ENCODE measurements at places on chromosomes 3 and 15. TPM values are rescaled to one million over a fixed set of nuclear protein-coding genes. Genes with fewer than 3 reads are reported as not detected.

DNA sequence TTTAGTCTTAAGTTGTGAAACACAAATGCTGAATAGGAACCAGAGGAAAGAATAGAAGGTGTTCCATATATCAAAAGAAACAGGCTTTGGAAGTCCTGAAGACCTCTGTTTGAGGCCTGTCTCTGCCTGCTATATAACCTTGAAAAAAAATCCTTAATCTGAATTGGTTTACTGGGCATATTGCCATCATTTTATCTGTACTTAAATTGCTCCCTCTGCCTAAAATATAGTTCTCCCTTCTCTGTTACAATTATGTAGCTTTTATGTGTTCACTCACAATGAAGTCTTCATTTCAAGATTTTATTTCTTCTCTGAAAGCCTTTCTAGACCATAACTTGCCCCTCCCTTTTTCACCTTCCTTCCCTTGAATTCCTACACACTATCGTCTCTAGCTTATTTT lies 21.2 kb downstream of the ARL13B start:
- H3K4me1 ChIP-seq = peaks cover 9% of the 10 kb centered on the region
- H3K27ac ChIP-seq = no peak overlapping the region
- H3K27me3 ChIP-seq = no peaks in the 10 kb centered on the region
- no peak overlapping the region for H3K4me3 ChIP-seq
- DNase-seq = no peak

- DNase-seq = no peak
- peaks cover 2% of the 10 kb centered on the region for H3K4me1 ChIP-seq
- no peak overlapping the region for H3K4me3 ChIP-seq
- H3K27me3 ChIP-seq = no peaks in the 10 kb centered on the region
- no peak overlapping the region for H3K27ac ChIP-seq
Observed at GRCh38 chr3:119457246-119457645, 6.2 kb downstream of the TMEM39A start.

GRCh38 chr15:85456798-85457197 lies 76.4 kb downstream of the AKAP13 start:
- H3K27ac ChIP-seq = no peak overlapping the region
- peaks cover 26% of the 10 kb centered on the region for H3K4me1 ChIP-seq
- H3K4me3 ChIP-seq = no peak overlapping the region
- no peaks in the 10 kb centered on the region for H3K27me3 ChIP-seq
- peaks cover 5% of the 10 kb centered on the region for H3K36me3 ChIP-seq

DNA sequence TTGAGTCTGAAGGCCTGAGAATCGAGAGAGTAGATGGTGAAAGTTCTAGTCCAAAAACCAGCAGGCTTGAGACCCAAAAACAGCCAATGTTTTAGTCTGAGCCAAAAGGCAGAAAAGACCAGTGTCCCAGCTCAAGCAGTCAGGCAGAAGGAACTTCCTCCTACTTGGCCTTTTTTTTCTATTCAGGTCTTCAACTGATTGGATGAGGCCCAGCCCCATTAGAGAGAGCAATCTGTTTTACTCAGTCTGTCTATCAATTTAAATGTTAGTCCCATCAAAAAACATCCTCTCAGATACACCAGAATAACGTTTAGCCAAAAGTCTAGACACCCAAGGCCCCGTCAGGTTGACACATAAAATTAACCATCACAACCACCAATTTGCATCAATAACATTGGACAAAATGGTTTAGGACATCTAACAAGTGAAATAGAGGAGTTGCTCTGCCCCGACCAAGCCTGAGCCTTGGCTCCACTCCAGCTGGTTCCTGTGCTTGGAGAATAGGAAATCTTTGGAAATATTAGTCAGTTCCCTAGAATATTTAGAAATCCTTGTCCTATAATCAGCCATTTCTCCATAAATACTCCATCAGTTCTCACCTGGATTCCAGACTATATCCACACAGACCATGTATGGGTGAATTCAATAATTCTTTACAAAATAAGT lies 51.4 kb upstream of the LIPC start:
- no peaks in the 10 kb centered on the region for H3K36me3 ChIP-seq
- H3K4me3 ChIP-seq = no peak overlapping the region
- peaks cover 4% of the 10 kb centered on the region for H3K4me1 ChIP-seq
- peaks cover 3% of the 10 kb centered on the region for H3K27me3 ChIP-seq

- no peak overlapping the region for H3K4me3 ChIP-seq
- no peaks in the 10 kb centered on the region for H3K36me3 ChIP-seq
- no peak for DNase-seq
- peaks cover 1% of the 10 kb centered on the region for H3K4me1 ChIP-seq
Observed at GRCh38 chr15:79399606-79400005, 32.5 kb upstream of the MINAR1 start.

DNA sequence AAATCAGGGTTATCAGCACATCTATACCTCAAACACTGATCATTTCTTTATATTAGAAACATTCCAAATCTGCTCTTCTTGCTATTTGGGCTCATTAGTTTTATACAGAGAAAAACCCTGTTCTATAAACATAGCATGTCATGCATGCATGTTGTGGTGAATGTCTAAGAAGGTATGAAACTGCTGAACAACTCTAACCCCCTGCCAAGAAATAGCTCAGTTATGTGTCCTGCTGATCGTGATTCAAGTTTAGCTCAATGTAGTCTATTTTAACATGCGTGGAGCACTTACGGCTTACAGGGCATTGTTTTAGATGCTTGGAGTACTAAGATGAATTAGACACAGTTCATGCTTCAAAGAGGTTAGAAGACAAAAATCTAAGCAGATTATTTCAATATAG lies 35.8 kb downstream of the MYH15 start:
- no peak overlapping the region for H3K4me3 ChIP-seq
- DNase-seq = no peak
- H3K4me1 ChIP-seq = peaks cover 30% of the 10 kb centered on the region
- H3K27ac ChIP-seq = no peak overlapping the region
- no peaks in the 10 kb centered on the region for H3K36me3 ChIP-seq

- DNase-seq = no peak
- peak overlapping the region; percentile 97 for H3K27ac ChIP-seq
- no peaks in the 10 kb centered on the region for H3K4me1 ChIP-seq
- H3K4me3 ChIP-seq = peak overlapping the region; percentile 96
Observed at GRCh38 chr3:150703299-150703755, 393 bp downstream of the ERICH6 start.

Gene FEZF2
- not detected for total RNA-seq

Gene GOLGA8R
- total RNA-seq = 0.31 TPM

Gene ALDH1L1
- 4.7 TPM for total RNA-seq

Gene MCF2L2
- 0.71 TPM for total RNA-seq

Gene MAGI1
- 150 TPM for total RNA-seq

Gene LIPH
- 0.79 TPM for total RNA-seq

Gene SLC7A14
- total RNA-seq = 0.93 TPM

Gene IRAK2
- total RNA-seq = 0.36 TPM

All from progenitor cell of endocrine pancreas (in vitro differentiated cells).